ENCODE measurements at places on chromosomes 12 and 14.

- DNase-seq, result no peak
Observed at GRCh38 chr12:79200176-79200575, 335.6 kb downstream of the SYT1 start.

DNA sequence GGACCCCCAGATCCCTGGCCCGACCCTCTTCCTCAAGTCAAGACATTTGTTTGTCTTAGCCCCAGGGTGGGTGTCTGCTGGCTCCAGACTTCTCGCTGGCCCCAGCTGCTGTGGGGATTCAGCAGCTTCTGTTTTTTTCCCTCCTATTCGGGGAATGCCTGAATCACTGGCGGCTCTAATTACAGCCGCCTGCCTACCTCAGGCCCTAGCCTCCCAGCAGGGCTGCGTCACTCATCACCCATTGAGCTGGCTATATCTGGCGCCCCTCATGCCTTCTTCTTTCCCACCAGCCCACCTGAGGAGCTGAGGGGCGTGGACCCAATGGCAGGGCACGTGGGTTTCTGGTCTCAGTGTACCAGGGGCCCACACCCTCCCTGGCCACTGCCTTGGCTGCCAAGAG lies 10.1 kb downstream of the KRT80 start:
- DNase-seq, result peak; percentile 89

DNA sequence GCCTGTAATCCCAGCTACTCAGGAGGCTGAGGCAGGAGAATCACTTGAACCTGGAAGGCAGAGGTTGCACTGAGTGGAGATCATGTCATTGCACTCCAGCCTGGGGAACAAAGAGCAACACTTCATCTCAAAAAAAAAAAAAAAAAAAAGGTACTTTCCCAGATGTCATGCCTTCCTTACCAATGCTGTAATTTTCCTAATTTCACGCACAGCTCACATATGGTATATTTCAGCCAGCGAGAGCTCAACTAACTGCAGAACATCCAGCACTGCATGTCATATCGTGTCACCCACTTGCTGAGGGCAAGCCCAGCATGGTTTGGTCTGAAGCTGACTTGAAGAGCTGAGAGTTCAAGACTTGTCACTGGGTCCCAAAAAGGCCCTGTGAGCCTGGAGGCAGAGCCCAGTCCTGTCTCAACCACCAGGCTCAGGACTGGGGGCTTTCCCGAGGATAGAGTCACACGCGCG lies 29.0 kb downstream of the NFKBIA start:
- DNase-seq, result peak; percentile 38

DNA sequence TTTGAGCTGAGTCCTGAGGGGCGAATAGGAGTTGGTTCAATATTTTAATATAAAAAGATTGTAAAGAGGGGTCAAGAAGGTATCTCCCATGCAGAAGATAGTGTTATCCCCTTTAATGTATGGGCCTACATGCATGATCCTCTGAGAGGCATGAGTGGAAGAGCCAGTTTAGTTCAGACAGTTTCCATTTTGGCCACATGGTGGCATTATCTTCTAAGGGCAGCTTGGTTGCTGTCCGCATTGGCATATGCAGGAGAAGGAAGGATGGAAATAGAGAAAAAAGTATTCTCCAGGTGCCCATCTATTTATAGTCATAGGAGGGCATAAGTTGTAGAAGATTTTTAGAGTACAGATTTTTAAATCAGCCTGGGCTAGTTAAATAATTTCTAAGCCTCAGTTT lies 5.4 kb downstream of the SAMD4A start:
- no peak for DNase-seq

- DNase-seq, result peak; percentile 33
Observed at GRCh38 chr14:49303946-49304516, 282.1 kb downstream of the RPS29 start.

GRCh38 chr12:119363490-119363889 lies 29.0 kb downstream of the CCDC60 start:
- DNase-seq, result no peak

DNA sequence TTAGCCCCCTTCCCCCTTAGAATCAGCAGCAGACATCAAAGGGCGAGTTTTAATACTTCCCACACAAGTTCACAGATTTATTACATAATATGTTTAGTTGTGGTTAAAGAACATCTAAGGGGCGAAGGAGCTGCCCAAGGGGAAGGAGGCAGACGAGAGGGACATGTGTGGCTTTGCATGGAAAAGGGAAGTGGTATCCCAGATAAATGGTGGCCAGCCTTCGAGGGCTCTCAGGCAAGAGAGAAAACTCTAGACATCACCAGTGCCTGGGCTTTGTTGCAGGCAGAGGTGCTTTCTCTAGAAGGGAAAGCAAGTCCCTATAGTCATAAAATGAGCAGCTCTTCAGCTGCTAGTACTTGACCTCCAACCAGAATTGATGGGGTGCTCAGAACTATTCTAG lies 121.2 kb downstream of the CACNA1C start:
- DNase-seq, result no peak

DNA sequence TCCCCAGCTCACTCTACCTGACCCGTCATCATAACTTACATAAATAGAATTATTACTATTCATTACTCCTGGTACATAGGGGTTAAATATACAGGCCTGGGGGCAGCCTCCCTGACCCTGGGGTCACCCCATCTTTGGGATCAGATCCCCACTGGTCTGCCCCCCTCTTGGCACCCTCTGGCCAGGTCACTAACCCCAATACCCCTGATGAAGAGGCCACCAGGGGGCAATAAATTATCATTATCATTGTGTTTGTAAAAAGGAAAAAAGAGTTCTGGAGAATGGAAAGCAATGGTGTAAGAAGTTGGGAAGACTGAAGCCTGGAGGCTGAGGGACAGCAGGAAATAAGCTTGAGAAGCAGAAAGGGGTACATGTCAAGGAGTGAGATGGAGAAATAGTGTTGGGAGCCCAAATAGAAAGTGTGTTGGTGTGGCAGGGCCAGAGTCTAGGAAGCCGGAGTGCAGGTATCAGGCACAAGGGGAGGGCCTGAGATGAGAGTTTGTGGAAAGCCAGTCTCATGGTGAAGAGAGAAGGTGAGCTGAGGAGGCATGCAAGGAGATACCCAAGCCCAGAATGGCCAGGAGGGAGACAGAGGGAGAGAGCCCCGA lies 6.1 kb upstream of the AAAS start:
- DNase-seq, result peak; percentile 15

- no peak for DNase-seq
Observed at GRCh38 chr14:96103560-96104460, 64.6 kb downstream of the C14orf132 start.

- DNase-seq, result peak; percentile 62
Observed at GRCh38 chr12:93060666-93061472, 131.8 kb upstream of the EEA1 start.

DNA sequence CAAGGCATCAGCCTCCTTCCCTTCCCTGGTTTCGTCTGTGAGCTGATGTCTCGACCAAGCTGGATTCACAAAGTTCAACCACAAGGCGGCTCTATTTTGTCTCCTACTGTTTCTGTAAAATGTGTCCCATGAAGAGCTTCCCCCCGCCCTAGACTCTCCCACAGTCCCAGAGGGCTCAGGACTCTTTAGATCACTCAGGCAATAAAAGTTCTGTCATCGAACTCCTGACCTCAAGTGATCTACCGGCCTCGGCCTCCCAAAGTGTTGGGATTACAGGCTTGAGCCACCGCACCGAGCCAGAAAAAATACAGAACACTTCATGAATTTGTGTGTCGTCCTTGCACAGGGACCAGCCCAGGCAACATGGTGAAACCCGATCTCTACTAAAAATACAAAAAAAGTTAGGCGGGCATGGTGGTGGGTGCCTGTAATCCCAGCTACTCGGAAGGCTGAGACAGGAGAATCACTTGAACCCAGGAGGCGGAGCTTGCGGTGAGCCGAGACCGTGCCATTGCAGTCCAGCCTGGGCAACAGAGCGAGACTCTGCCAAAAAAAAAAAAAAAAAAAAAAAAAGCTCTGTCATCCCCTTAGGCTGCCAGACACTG lies 149.4 kb downstream of the BCL11B start:
- DNase-seq, result peak; percentile 12

DNA sequence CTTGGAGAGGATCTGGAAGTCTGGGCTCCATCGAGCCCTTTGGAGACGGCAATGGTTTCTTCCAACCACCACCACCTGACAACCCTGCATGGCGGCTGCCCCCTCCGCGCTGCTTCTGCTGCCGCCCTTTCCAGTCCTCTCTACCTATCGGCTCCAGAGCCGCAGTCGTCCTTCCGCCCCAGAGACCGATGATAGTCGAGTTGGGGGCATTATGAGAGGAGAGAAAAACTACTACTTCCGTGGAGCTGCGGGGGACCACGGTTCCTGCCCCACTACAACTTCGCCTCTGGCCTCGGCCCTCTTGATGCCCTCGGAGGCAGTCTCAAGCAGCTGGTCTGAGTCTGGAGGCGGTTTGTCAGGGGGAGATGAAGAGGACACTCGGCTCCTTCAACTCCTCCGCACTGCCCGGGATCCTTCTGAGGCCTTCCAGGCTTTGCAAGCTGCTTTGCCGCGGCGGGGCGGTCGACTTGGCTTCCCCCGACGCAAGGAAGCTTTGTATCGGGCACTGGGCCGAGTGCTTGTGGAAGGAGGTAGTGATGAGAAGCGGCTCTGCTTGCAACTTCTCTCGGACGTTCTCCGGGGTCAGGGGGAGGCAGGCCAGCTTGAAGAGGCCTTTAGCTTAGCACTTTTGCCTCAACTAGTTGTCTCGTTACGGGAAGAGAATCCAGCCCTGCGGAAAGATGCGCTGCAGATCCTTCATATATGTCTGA lies 499 bp downstream of the TOGARAM1 start:
- peak; percentile 32 for DNase-seq

DNA sequence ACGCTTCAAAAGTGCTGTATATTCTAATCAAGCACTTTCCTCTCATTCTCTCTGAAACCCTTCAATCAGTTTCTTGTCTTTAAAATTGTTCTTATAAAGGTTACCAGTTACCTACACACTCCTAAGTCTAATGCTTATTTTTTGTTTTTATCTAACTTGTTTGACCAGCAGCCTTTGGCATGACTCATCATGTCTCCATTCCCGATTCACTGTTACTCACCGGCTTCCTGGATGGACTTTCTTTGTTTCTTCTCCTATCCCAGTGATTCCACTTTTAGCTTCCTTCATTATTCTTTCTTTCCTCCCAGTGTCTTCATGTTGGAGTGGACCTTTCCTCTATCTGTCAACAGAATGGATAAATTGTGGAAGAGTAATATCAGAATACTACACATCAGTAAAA lies 368.6 kb upstream of the CCDC196 start:
- DNase-seq, result peak; percentile 85

- peak; percentile 3 for DNase-seq
Observed at GRCh38 chr12:61891632-61892031, 368.6 kb upstream of the USP15 start.

- DNase-seq, result peak; percentile 28
Observed at GRCh38 chr12:51368640-51369517, 22.3 kb downstream of the GALNT6 start.

- DNase-seq, result no peak
Observed at GRCh38 chr12:69287556-69287955, 48.2 kb downstream of the CPSF6 start.

GRCh38 chr12:29644536-29645162 lies 139.1 kb downstream of the TMTC1 start:
- DNase-seq, result no peak

- DNase-seq, result no peak
Observed at GRCh38 chr14:93909429-93910128, 17.6 kb upstream of the FAM181A start.

DNA sequence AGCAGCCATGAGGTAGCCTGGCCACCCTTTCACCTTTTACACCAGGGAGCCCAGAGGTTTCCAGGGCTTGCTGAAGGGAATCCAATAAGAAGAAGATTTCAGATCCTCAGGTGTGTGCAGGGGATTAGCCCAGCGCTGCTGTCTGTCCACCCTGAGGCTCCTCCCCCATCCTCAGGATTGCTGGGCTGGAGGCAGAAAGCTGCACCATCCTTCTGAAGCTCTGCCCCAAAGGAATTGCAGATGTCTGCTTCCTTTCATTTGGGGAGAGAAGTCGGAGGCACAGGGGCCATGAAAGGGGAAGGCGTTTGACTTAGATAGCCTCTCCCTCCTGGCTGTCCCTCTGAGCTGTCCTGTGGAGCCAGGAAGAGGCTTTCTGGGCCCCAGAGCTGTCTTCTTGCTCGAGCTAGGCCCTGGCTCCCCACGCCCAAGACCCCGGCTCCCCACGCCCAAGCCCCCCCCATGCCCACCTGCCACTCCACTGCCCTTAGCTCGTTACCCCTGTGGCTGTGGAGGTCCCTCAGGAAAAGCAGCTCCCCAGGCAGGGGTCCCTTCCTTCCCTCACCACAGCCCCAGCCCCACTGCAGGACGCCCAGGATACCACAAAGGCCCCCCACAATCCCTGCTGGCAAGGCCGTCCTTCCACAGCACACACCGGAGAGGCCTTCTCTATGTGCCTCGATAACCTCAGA lies 359.0 kb downstream of the CACNA1C start:
- no peak for DNase-seq

- no peak for DNase-seq
Observed at GRCh38 chr12:83904175-83904574, 1008.4 kb downstream of the SLC6A15 start.

DNA sequence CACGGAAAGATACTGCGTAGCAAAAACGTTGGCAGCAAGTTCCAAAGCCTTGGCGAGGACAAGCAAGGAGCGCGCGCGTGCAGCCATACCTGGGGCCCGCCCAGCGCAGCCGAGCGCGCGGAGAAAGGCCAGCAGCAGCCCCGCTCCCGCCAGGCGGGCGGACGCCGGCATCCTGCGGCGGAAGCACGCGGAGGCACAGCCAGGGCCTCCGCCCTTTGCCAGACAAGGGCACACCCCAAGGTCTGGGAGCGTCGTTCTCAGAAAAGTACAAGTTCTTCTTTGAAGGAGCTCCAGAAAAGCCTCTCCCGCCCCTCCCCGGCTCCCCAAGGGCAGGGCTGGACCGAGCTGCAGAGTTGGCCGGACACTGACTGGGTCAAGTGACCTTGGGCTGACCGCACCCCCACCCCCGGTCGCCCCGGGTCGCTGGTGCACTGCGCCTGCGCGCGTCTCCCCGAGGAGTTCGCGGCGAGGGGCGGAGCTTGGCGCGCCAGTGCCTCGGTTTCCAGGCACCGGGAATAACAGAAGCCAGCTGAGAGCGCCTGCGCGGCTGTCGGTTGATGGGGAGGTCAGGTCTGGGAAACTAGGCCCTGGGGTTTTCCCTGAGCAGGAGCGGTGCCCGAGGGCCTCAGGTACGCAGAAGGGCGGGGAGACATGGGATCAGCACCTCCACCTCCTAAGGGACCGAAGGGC lies at the start of gene ZC2HC1C:
Gene ZC2HC1C (plus strand): TSS at position 521 of the 690 bp plus-strand sequence. CDS start 933 bp downstream, outside the sequence.
- DNase-seq, result peak; percentile 77

DNA sequence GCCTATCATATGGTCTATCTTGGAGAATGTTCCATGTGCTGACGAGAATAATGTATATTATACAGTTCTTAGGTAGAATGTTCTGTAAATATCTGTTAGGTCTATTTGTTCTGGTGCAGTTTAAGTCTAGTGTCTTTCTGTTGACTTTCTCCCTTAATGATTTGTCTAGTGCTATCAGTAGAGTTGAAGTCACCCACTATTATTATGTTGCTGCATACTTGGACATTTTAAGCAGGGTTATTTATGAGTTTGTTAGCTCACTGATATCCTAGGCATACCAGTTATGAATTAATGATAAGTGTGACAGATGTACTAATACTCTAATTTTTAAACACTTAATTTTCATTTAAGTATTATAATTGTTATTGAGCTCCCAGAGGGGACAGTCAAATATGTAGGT lies 292.5 kb downstream of the AKAP6 start:
- DNase-seq, result no peak

Measured in fibroblast of skin of back (primary cell).